ENCODE measurements at places on chromosomes 4 and X.

DNA sequence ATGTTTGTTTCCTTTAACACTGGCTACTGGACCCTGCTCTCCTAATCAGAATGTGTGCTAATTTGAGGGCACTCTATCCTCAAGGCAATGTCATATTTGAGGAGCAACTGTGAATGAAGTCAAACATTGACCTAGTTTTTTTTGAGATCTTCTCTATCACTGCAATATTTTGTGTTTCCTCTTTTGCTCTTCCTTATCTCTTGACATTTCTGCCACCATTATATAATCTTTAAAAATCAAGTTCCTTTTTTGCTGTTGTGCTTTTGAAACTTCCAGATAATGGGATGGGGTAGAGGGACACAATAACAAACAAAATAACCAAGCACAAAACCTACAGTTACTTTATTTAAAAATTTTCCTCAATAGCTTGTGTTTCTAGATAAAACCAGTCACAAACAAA is 7.4 kb upstream of the WDFY3 start:
- DNase-seq, result no peak

- DNase-seq, result no peak
Observed at GRCh38 chr4:124322234-124323065, 390.1 kb downstream of the ANKRD50 start.

DNA sequence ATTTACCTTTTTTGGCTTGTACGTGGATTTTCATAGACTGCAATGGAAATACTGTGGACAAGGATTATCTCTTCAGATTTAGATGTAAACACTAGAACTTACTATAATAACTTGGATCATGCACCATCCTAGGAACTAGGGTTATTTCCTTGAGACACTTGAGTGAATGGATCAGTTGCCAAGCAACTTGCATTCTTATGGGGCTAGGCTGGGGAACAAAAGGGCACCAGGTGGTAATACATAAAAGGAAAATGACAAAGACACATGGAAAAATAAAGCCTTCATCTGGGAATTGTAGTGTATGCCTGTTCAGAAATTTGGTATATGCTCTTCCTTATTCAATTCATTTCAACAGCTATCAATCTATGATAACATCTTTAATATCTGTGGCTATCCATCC is 247.1 kb downstream of the SPRY1 start:
- no peak for DNase-seq

- DNase-seq, result no peak
Observed at GRCh38 chr4:162164906-162165510, 1.2 kb upstream of the FSTL5 start.

DNA sequence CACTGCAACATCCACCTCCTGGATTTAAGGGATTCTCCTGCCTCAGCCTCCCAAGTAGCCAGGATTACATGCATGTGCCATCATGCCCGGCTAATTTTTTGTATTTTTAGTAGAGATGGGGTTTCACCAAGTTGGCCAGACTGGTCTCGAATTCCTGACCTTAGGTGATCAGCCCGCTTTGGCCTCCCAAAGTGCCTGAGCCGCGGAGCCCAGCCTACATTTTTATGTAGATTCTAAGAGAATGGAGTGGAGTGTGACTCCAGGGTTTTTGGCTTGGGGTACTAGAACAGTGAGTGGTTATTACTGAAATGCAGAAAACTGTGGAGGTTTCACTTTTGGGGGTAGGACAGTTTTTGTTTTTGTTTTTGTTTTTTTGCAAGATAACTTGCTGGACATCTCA is 806.0 kb downstream of the ADGRL3 start:
- DNase-seq, result no peak
